ENCODE measurements at places on chromosomes 6 and 20.

DNA sequence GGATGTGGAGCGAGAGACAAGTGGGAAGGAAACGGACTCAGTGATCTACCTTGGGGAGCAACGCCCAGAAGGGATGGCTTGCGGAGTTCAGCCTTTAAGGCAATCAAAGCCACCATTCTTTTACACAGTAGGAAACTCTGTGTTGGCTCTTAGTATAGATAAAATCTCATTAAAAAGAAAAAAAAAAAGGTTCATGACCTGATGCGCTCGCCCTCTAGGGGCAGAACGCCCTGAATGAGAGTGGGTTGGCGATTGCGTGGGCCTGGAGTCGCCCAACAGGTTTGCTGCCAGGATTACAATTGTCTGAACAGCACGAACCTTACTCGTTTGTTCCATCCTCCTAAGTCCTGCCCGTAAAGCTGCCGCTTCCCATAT lies 1.2 kb downstream of the TPD52L1 start:
- DNase-seq, result peak; percentile 45

GRCh38 chr20:49892260-49892659 lies 23.1 kb downstream of the SPATA2 start:
- DNase-seq, result no peak

- no peak for DNase-seq
These were observed 763.9 kb downstream of the HACE1 start for GRCh38 chr6:104095661-104096416.

DNA sequence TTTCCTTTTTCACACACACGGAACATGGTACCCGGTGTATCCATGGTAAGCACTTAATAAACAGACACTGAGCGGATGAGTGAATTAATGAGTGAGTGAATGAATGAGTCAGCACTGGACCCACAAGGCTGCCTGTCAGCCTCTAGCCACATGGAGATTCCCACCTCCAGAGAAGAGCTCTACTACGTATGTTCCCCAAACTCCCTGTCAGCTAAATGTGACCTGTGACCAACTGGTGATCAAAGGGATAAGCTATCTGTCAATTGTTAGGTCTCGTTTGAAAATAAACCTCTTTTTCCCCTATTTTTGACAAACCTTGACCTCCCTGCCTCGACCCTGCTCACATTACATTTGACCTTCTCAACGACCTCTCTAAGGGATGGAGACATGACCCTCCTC lies 24.5 kb upstream of the TAF8 start:
- DNase-seq, result no peak

DNA sequence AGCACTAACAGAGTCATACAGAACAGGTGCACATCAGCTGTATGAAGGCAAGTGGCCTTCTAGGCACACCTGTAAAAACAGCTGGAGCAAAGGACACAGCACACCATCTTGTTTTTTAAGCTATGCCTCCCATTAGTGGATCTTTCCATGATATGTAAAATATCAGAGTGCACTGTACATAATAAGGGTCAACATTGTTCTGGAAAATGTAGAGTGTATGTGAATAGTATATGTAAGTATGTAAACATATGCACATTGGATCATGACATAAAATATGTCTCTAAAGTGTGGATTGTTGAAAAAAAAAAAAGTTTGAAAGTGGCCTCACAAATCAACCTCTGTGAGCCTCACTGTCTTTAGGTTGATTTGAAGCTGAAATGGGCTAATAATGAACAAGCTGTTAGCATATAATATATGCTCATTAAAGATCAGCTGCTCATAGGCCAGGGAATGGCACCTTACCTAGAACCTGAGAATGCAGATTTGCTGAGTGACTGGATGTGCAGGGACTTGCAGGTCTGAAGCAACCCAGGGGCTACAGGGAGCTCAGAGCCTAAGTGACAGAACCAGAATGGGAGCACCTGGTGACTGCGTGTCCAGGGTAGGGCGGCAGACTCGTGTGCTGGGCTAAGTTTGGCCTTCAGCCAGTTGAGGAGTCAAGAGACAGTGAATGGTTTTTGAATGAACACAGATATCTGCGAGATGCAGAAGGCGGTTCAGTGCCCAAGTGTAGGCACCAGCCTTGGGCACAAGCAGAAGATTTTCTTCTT lies 198.6 kb downstream of the TMEM242 start:
- DNase-seq, result no peak

DNA sequence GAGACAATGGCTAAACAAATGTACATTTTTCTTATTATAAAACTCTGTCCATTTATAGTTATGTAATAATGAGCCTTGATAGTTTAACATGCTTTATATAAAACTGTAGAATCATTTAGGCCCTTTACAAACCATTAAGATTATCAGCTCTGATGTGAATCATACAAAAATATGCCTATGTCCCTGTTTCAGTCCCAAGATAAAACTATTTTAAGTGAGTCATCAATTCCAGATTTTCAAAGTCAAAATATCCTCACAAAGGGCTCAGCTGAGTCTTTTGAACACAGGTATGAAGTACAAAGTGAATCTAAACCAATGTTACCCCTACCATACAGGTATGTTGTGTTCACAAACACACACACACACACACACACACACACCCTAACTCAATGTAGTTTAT lies 88.0 kb downstream of the PTPRK start:
- DNase-seq, result no peak

DNA sequence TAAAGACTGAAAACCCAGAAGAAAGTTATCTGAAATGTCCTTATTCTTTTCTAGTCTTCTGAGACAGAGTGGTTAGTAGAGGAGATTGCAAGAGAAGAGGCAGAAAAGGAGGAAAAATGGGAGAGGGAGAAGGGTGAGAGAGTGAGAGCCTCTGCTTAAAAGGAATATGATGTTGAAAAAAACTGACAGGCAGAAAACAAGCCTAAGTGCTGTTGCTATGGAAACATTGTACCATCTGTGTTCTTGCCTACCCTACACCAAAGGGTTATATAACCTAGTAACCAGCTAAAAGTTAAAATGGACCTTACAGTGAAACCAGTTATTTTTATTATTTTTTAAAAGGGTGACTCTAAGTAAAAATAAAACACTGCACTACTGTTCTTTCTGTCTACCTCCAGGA lies 28.3 kb upstream of the SH3BGRL2 start:
- DNase-seq, result no peak

GRCh38 chr20:14055127-14055742 lies 59.9 kb downstream of the MACROD2 start:
- no peak for DNase-seq

GRCh38 chr6:29631860-29632731 lies 887 bp downstream of the GABBR1 start:
- DNase-seq, result peak; percentile 61

GRCh38 chr6:142757852-142758628 lies 186.9 kb downstream of the HIVEP2 start:
- no peak for DNase-seq

- DNase-seq, result no peak
These were observed 7.3 kb upstream of the PCMTD2 start for GRCh38 chr20:64247970-64248841.

DNA sequence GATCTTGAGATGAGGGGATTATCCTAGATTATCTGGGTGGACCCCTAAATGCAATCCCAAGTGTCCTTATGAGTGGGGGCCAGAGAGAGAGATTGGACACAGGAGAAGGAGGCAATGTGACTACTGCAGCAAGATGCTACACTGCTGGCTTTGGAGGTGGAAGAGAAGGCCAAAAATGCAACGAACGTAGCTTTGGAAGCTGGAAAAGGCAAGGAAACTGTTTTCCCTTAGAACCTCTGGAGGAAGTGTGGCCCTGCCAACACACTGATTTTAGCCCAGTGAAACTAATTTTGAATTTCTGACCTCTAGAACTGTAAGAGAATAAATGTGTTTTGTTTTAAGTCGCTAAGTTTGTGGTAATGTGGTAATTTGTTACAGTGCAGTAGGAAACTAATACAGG lies 15.7 kb downstream of the PPARD start:
- DNase-seq, result no peak

- DNase-seq, result no peak
These were observed 9.8 kb downstream of the BCAS4 start for GRCh38 chr20:50804437-50805348.

- no peak for DNase-seq
These were observed 30.6 kb downstream of the FAM229B start for GRCh38 chr6:112118034-112118433.

GRCh38 chr6:68994521-68994920 lies 359.4 kb downstream of the ADGRB3 start:
- no peak for DNase-seq

- DNase-seq, result no peak
These were observed 701.9 kb upstream of the MAP3K7 start for GRCh38 chr6:91288741-91289140.

GRCh38 chr6:138336221-138336620 lies 41.5 kb upstream of the SMIM28 start:
- no peak for DNase-seq

DNA sequence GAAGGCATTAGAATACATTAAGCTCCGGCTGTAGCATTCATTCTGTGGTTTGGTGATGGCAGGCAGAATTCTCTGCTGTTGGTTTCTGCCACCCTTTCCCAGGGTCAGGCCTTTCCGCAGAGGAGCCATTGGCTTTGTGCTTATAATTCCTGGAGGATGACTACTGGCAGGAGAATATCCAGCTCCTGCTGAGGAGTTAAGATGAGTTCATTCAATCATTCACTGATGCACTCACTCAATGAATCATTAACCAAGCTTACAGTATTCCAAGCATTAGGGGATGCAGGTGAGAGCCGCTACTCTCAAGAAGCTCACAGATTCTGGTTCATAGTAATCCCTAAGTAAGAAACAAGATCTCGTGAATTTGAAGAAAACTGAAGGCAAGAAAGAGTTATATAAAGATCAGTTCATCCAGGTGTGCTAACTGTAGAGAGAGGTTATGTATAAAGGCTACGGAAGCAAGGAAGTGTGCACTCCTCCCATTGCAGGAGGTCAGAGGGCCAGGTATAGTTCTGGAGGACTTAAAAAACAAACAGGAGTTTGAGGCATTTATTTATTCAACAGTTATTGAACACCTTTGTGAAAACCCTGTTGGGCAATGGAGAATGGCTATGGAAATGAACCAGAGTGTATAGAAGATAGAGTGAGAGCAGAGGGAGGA lies 75.5 kb downstream of the HMGN3 start:
- DNase-seq, result no peak

DNA sequence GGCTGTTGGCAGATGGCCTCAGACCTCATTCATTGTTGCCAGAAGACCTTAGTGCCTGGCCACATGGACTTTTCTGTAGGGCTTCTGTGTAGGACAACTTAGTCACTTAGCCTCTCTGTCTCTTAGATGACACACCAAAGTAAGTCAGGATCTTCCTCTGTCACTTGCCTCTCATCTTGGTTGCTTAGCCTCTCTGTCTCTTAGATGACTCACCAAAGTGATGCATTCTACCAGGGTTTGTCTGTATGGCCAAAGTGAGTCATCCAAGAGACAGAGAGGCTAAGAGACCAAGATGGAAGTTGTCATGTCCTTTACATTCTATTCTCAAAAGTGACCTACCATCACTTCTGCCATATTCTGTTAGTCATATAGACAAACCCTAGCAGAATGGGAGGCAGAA lies 255.9 kb upstream of the DEFB112 start:
- no peak for DNase-seq

- DNase-seq, result no peak
These were observed at the start of gene BTBD3 for GRCh38 chr20:11917663-11918062. TSS of gene BTBD3 (plus strand) at chr20:11917893. CDS start at chr20:11918276, 383 bp downstream.

- no peak for DNase-seq
These were observed 120.6 kb downstream of the RCAN2 start for GRCh38 chr6:46370622-46371021.
